Nephron progenitor cell (in vitro differentiated cells): ENCODE measurements at places on chromosomes 13 and 19.

GRCh38 chr13:35498231-35498630, 21.7 kb upstream of the MAB21L1 start:
- no peak for DNase-seq

DNA sequence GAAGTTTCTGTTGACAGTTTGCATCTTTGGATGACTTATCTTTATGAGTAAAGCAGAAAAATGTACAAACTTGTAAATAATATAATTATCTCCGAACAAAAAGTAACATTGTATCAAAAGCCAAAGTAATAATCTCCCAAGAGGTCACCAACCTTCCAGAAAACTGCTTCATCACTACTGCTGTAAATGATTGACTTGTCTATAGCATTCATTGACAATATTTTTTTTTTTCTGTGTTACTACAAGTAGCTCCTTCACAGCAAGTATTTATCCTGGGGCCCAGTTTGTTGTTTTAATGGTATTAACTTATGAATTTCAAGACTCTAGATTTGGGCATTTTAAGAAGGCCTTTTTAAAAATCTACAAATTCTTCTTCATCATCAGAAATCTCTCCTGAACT, 242.4 kb downstream of the KLF12 start:
- DNase-seq, result no peak

- no peak for DNase-seq
Observed at GRCh38 chr13:84418041-84418440, 535.8 kb upstream of the SLITRK1 start.

- peak; percentile 97 for DNase-seq
Observed at GRCh38 chr19:58513694-58514563, 2.1 kb upstream of the SLC27A5 start.

- peak; percentile 92 for DNase-seq
Observed at GRCh38 chr19:51338563-51339312, 3.2 kb downstream of the VSIG10L start.

DNA sequence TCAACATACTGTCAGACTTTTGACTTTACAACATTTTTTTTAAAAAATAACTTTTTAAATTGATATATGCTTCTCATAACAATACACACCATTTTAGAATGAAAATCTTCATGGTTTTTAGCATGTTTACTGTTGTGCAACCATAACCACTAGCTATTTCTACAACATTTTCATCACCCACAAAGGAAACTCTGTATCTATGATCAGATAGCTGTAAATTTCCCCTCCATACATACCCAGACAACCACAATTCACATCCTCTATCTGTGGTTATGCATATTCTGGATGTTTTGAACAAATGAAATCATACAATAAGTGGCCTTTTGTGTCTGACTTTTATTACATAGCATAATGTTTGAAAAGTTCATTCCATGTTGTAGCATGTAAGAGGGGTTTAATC, 1666.0 kb downstream of the EFNB2 start:
- no peak for DNase-seq

DNA sequence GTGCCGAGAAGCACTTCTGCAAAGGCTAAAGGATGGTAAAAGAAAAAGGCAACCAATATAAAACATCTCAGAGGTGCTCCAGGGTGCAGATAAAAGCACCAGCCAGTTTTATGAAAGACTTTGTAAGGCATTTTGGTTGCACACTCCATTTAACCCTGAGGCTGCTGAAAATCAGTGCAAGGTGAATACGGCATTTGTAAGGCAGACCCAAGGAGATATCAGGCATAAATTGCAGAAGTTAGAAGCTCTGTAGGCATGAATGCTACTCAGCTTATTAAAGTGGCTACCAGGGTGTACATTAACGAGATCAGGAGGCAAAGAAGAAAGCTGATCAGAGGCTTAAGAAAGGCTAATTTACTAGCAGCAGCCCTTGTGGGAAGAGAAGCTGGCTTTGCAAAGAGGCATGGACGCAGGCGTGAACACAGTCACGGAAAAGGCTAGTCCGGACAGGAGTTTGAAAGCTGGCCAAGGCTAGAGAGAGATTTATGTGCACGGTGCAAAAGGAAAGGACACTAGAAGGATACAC, 99.6 kb downstream of the ZNF429 start:
- DNase-seq, result no peak

DNA sequence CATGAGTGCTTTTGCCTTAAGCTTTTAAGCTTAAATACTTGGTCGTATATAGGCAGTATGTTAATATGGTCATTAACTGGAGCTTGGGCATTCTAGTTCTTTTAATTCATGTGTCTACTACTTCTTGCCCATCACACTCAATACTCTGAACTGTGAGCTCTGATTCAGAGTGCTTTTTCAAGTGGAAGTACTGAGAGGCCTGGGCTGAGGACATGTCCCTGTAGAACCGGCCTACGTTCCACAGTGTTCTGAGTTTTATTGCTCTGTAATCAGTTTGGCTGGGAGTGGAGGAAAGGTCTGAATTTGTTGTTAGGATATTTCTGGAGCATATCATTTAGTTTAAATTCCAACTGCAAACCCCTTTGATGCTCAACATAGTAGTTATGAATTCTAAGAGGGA, 1744.8 kb upstream of the MIR17HG start:
- no peak for DNase-seq

DNA sequence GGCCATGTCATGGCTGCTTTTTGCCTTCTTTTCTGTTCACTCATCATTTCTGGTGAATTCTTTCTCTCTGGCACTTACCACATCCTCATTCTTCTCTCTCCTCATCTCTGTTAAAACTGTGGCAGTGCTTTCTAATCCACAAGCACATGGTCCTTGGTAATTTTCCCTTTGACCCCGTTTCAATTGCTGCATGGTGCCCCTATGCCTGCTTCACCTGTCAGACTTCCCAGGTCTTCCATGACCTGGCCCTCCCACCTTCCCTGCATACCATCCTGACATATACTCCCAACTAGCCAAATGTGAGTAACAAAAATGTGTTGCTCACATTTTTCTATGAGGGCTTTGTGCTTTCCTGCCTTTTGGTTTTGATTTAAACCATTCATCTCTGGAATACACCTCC, 286.5 kb downstream of the MTUS2 start:
- no peak for DNase-seq

GRCh38 chr19:49775742-49776370, 9.1 kb downstream of the AP2A1 start:
- DNase-seq, result no peak

DNA sequence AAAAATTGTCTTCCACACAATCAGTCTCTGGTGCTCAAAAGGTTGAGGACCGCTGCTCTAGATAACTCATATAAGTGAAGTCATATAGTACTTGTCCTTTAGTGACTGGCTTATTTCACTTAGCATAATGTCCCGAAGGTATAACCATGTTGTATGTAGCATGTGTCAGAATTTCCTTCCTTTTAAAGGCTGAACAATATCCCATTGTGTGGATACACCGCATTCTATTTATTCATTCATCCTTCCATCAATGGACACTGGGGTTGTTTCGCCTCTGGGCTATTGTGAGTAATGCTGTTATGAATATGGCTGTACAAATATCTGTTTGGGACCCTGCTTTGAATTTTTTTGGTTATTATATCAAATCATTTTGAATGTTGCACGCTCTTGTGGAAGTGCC, 4.6 kb upstream of the LYPD5 start:
- DNase-seq, result no peak

GRCh38 chr13:42649831-42650230, 75.9 kb downstream of the TNFSF11 start:
- DNase-seq, result no peak

GRCh38 chr19:53015159-53015558, 1.4 kb downstream of the ERVV-1 start:
- no peak for DNase-seq

DNA sequence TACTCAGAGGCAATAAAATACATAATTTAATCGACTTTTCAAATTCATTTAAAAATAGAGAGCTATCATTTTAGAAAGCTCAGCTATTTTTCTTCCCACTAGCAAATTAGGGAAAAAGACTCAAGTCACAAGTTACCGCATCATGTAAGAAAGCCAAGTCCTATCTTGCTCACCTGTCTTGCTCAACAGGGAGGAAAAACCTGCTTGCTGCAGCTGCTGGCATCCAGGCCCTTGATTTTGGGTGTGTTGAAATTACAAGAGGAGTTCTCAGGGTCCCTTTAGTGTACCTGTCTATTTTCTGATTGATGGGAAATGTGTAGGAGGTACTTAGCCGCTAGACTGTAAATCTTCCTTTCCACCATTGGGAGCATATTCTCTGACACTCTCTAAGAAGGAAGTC, 22.2 kb downstream of the SLC10A2 start:
- DNase-seq, result no peak

DNA sequence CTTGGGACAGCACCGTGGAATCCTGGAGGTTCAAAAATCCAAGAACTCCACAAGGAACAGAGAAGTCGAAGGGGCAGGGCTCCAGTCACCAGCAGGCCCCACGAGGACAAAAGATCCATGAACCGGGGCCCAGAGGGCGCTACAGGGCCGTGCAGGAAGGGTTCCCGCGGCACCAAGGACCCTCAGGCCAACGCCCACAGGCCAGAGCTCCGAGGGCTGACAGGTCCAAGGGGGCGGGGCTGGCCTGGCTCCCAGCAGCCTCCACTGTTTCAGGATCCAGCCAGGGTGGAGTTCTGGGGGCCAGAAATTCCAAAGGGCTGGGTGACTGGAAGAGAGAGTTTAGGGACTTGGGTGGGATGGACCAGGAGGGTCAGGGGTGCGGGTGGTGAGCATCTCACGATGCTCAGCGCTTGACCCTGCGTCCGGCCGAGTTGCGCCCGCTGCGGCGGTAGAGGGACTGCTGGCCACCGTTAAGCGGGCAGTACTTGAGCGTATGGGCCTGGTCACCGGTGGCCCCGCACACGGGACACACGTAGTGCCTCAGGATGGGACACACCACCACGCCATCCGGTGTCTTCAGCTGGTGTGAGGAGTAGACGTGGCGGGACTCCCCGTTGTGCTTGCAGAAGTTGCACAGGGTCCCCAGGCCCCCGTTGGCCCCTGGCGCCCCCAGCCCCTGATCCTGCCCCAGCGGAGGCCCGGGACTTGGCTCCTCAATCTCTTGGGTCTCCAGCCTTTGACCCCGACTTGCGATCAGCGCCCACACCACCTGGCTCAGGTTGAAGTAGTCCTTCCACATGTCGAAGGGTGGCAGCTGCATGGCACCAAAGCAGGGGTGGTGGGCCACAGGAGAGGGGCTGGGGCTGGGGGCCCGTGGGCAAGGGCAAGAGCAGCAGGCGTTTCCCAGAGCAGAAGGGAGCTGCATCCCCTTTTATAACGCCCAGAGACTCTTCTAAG, at the start of gene NANOS2:
Gene NANOS2 (minus strand): TSS at position 905 of the 957 bp plus-strand sequence. CDS start 85 bp downstream, at position 820.
- DNase-seq, result peak; percentile 51

GRCh38 chr19:10553943-10554381, 10.3 kb downstream of the ATG4D start:
- no peak for DNase-seq

- no peak for DNase-seq
Observed at GRCh38 chr13:110470272-110471009, 91.1 kb downstream of the RAB20 start.

- DNase-seq, result no peak
Observed at GRCh38 chr13:113928685-113929627, 44.9 kb downstream of the C13orf46 start.

DNA sequence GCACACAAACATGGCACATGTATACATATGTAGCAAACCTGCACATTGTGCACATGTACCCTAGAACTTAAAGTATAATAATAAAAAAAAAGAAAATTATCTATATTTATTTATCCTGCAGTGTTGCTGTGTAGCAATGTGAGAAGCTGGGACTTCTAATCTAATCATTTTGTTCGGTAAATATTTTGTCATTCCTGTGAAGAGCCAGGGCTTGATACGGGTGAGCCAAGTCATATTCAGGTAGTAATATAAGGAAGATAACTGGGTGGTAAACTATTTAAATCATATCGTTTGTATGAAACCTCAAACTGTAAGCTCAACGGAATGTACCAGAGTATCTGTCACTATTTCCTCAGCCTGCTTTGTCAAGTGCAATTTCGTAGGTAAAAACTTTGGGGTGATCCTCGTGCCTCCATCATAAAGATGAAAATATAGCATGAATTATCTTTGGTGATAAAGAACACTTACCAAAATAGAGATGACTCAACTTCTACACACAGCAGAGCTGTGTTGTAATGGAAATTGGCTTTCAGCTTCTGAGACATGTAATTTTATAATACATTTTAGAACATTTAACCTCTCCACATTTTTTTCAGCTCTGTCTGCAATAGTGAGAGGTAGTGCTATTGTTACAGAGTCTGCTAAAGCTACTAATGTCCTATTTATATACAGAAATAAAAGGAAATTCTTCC, 92.9 kb downstream of the PCDH9 start:
- no peak for DNase-seq

GRCh38 chr13:24007979-24008620, 110.8 kb upstream of the C1QTNF9B start:
- DNase-seq, result no peak

DNA sequence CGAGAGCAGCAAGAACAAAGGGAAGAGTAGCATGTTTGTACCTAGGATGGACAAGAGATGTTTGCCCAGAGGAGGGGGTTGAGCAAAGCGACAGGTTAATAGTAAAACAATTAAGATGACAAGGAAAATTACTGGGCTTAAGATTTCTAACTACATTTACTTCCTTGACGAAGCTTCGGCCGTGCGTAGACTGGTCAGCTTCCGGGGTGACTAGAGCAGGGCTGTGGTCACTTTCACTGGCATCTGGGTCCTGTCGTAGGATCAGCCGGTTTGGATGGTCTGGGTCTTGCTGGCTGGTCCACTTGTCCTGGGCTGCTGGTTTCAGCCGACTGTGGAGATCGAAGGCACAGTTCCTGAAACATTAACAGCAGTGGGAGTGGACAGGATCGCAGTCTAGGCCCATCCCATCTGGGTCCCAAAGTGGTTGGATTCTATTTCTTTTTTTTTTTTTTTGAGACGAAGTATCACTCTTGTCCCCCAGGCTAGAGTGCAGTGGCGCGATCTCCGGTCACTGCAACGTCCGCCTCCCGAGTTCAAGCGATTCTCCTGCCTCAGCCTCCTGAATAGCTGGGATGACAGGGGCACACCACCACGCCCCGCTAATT, 5.0 kb upstream of the BSG start:
- no peak for DNase-seq

DNA sequence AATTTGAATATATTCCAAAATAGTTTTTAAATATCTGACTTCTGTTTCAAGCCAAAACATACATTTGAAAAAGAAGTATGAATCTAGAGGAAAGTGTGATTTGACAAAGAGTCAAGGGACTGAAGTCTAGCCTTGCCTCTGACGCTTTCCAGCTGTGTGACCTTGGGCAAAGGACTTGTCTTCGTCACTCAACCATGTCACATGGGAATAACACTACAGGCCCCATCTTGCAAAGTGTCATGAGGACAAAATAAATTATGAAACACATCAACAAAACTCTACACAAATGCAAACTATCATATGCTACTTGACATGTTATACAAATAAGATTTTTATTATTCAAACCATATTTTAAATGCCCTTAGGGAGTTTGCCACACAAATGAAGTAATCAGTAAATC, 73.0 kb downstream of the CYSLTR2 start:
- no peak for DNase-seq
